ENCODE measurements at places on chromosomes 13 and 19.

GRCh38 chr19:23310729-23311211, 60.6 kb upstream of the ZNF724 start:
- DNase-seq, result no peak

DNA sequence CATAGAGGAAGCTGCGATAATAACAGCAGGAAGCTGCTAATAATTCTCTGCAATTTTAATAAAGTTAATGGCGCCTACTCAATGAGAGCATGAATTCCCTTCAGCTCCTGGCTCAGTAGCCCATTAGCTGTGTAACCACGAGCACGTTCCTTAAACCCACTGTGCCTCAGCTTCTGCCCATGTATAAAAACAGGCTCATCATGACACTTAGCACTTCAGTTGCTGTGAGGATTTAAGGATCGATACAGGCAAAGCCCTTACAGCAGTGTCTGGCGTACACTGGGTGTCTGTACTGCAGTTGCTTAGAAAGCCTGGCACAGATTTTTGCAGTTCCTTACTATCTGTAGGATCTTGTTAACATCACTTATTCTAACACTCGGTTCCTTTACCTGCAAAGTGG, 673.4 kb upstream of the ARGLU1 start:
- no peak for DNase-seq

DNA sequence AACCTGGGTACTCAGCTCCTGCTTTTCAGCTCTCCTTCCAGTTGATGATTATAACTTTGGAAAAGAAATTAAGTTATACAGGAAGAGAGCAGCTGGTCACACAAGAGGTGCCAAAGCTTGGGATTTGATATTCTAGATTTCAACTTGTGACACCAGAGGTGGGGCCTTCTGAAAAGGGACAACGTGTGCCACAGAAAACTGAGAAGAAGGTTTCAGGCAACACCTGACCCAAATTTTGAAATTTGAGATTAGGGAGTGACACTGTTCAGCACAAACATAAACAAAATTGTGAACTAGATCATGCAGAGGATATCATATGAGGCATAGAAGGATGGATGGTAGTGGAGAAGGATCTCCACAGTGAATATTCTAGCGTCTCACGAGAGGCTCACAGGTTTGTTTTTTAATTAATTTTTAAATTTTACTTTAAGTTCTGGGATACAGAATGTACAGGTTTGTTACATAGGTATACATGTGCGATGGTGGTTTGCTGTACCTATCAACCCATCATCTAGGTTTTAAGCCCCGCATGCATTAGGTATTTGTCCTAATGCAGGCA, 379.7 kb downstream of the ENOX1 start:
- no peak for DNase-seq

GRCh38 chr19:30670562-30671366, 298.6 kb downstream of the ZNF536 start:
- DNase-seq, result no peak

GRCh38 chr13:106113796-106114195, 421.7 kb downstream of the EFNB2 start:
- no peak for DNase-seq

DNA sequence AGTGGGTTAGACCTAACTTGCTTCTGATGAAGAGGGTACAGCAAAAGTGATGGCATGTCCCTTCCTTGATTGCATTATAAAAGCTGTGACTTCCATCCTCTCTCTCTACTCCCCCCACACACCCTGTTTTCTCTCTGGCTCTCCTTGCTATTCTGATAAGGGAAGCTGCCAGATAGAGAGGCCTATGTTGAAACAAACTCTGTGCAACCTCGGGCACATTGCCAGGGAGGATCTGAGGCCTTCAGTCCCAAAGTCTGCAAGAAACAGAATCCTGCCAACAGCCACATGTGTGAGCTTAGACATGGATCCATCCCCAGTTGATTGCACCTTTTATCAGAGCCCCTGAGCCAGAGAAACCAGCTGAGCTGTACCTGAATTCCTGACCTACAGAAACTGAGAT, 44.8 kb upstream of the ARGLU1 start:
- DNase-seq, result peak; percentile 3

DNA sequence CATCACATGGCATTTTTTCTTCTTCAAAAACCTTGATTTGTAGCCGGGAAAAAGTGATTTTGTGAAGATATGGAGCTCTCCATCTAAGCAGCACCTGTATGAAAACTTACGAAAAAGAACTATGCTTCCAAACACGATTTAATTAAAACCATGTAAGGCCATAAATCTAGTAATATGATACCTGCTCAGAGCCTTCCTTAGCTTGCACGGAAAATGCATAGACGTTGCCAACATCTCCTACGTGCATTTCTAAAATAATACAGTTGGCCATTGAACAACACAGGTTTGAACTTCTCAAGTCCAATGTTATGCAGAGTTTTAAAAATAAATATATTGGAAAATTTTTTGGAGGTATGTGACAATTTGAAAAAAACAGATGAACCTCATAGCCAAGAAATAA, 59.1 kb upstream of the RNF113B start:
- DNase-seq, result no peak

GRCh38 chr19:55858969-55859368, 22.6 kb downstream of the NLRP4 start:
- DNase-seq, result no peak

DNA sequence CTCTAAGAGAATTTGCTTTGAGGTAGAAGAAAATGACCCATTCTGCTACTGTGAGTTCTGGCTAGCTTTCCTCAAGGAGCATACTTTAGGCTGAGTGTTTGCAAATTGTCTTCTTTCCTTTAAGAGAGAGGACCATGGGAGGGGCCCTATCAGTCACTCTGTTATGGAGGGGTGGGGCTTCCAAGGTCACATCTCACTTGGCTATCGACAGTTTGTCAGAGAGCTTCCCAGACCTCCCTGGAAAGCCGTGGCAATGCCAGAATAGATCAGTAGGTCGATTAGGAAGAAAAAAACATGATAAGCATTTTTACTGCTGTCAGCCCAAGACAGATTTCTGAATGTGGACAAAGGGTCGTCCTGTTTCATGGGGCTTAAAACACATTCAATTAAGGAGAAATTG, 93.3 kb downstream of the OXGR1 start:
- no peak for DNase-seq

- DNase-seq, result peak; percentile 33
Measured at GRCh38 chr19:44142059-44142433, 692 bp downstream of the ZNF234 start.

GRCh38 chr19:45177817-45178261, at the start of gene TRAPPC6A:
TSS of gene TRAPPC6A (minus strand) at chr19:45178237. CDS start at chr19:45178218, 19 bp downstream.
- peak; percentile 95 for DNase-seq

DNA sequence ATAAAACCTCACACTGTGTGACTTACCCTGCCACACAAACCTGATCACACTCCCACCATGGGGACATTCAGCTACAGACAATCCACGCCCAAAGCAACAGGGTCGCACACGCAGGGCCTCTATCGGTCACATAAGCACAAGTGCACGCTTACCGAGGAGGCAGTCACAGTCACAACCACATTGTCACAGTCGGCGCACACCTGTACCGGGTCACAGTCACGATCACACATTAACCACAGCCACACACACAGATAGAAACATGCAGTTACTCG, 579 bp downstream of the ZNF566 start:
- no peak for DNase-seq

- peak; percentile 11 for DNase-seq
Measured at GRCh38 chr13:41960211-41960636, 685 bp downstream of the VWA8 start.

DNA sequence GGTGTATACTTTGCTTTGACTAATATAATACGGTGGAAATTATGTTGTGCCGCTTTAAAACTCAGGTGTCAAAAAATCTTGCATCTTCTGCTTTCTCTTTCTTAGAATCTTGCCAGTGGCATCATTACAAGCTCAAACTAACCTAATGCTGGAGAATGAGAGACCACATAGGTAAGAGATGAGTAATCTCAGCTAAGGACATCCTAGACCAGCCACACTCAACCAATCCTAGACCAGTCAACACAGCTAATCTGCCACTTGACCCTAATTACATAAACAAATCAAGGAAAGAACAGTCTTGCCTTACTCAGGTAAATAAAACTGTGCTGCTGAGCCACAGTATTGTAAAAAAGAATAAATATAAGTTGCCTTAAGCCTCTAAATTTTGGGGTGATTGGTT, 1323.9 kb upstream of the SPRY2 start:
- DNase-seq, result no peak
